Mesothelial cell of epicardium (in vitro differentiated cells): ENCODE measurements at places on chromosomes 5 and 9.

DNA sequence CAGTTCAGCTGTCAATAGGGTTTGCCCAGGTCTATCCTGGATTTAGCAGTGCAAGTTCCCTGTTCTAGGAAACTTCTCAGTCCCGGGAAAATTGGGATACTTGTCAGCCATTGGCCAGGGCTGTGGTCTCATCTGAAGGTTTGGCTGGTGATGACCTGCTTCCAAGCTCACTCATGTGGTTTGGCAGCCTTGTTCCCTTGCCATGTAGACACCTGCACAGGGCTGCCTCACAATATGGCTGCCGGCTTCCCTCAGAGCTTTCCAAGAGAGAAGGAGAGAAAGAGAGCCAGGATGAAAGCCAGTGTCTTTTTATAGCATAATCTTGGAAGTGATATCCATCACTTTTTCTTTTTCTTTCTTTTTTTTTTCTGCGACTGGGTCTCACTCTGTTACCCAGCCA lies 37.7 kb upstream of the HMCN2 start:
- no peak for DNase-seq

- no peak for DNase-seq
These were observed 398.2 kb upstream of the TRPC7 start for GRCh38 chr5:136763548-136763947.

DNA sequence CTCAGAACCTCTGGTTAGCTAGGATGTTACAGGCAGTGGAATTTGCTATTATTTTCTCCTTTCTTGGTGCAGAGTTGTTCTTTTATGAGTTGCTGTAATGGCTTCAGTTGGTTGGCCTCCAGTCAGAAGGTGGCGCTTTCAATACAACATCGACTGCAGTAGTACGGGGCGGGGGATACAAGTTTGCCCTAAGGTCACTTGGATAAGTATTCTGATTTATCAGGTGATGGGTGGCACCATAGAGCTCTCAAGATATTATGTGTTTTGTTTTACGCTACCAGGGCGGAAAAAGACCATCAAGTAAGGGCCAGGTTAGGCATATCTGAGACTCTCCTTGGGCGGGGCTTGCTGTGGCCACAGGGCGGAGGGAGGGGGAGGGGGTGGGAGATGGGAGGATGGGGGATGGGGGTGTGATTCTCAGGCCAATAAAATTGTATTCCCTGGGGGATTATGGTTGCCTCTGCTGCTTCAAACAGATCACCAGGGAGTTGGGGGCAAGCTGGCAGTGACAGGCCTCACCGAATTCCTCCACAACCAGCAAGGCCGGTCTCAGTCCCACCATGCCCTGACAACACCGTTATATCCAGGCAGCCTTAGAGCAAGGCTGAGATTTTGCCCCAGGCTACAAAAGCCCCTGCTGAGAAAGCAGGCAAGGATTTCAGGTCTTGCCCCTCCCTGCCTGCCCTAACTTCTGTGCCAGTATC lies 15.9 kb upstream of the RNF38 start:
- no peak for DNase-seq

DNA sequence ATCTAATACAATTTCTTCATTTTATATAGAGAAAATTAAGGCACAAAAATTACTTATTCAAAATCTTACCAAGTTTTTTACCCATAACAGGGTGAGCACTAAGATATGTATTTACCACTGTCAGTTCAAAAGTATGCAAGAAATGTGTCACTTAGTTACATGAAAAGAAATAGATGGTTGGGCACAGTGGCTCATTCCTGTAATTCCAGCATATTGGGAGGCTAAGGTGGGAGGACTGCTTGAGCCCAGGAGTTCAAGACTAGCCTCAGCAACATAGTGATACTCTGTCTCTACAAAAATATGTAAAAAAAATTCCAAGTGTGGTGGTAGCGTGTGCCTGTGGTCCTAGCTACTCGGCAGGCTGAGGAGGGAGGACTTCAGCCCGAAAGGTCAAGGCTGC lies 19.4 kb downstream of the YIPF5 start:
- no peak for DNase-seq

DNA sequence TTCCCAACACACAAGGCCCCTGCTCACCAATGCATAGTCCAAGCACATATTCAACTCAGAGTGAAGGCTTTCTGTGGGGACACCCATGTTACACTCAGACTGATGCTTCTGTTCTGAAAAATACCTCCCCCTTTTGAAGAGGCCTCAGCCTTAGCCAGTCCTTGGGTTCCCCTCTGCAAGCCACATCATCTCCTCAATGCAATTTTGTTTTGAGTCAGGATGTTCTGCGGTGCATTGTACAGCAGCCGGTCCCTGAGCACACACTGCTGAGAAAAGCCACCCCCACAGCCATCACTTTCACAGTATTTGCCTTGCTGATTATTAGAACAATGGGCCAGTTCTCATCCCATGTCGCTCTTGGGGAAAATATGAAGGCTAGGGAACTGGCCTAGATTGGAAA lies 241.2 kb downstream of the FAM114A2 start:
- no peak for DNase-seq
